ENCODE measurements at places on chromosomes 7 and 10.

GRCh38 chr7:156305351-156305750 lies 335.2 kb upstream of the RNF32 start:
- DNase-seq: no peak

GRCh38 chr10:110651044-110651958 lies 7.2 kb downstream of the RBM20 start:
- DNase-seq: no peak

DNA sequence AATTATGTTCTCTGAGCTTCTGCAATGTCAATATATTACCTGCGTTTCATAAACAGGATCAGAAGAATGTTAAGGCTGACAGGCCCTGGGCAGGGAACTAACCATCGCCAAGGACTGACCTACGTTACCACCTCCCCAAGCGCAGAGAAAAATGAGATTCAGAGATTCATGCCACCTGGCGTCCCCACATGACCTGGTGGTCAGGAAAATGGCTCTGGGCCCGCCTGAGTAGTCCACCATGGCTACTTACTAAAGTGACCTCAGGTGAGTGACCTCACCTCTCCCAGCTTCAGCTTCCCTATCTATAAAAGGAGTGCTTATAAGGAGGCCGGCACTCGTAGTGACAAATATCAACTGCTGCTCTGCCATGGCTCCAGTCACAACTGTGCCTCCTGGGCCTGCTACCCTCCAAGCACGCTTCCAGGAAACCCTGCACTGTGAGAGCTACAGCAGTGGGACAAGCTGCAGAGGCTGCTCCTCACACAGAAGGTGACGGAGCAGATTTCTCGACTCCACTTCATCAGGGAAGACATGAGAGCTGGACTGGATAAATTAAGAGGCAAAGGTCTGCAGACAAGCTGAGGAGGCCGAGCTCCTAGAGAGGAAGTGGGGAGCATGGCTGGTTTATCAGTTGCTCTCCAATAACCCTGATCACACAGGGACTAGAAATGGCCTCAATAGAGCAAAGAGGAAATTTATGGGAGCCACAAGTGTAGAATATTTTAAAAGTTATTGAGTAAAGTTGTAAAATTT lies 103.0 kb downstream of the RNF216 start:
- DNase-seq: no peak

DNA sequence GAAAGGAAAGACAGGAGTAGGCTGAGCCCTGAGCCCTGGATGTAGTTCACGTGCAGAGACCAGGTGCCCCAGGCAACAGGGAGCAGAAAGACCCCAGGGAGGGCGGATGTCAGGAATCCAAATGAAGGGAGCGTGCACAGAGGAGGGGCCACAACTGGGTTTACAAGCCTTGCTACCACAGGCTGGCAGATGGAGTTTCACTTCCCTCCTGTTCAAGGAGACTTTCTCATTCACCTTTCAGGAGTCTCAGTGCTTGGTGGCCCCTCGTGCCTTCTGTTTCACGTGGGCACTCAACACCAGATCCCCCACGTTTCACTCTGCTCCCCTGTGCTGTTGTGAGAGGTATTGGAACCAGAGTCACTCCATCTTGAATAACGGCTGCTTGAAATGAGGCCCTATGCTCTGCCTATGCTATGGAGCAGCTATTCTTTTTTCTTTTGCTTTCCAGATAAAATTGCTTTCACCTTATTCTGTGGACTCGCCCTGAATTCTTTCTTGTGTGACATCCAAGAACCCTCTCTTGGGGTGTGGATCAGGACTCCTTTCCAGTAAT lies 601.4 kb upstream of the IGFBP3 start:
- DNase-seq: no peak

DNA sequence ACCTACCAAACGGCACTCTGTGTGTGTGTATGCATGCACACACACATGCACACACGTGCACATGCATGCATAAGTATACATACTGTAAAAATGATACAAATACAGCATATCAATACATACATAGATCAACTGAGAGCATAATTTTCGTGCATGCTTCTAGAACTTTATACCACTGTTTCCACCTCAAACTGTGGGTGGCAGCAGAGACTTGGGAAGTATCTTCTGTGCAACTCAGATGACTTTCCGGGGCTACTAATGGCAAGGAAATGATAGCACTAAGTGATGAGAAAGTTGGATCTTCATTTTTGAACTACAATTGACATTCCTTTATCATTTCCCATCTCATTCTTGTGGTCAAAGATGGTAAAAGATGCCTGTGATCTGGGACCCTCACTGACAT lies 570.7 kb downstream of the REEP3 start:
- DNase-seq: no peak

- no peak for DNase-seq
Measured at GRCh38 chr7:41811941-41812340, 109.1 kb upstream of the INHBA start.

GRCh38 chr10:112896273-112896672 lies 53.8 kb upstream of the TCF7L2 start:
- no peak for DNase-seq

- no peak for DNase-seq
Measured at GRCh38 chr7:117755136-117755535, 118.1 kb downstream of the CTTNBP2 start.

DNA sequence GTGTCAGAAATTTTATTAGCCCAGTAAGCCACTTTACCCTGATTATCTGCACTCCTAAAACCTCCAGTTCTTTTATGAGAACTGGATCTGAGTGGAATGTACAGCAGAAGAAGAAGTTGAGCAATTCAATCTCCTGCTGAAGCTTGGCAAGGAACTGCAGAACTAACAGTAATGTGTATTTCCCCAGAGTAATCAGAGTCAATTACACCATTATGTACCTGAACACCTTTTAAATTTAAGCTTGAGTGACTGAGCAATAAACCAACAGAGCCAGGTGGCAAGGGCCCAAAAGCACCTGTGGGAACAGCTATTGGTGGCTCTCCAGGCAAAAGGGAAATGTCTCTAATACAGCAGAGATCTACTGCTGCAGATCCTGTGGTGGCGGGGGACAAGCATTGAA lies 40.1 kb upstream of the AKR1C2 start:
- no peak for DNase-seq

- peak; percentile 69 for DNase-seq
Measured at GRCh38 chr10:87093632-87094372, 841 bp downstream of the GLUD1 start.

DNA sequence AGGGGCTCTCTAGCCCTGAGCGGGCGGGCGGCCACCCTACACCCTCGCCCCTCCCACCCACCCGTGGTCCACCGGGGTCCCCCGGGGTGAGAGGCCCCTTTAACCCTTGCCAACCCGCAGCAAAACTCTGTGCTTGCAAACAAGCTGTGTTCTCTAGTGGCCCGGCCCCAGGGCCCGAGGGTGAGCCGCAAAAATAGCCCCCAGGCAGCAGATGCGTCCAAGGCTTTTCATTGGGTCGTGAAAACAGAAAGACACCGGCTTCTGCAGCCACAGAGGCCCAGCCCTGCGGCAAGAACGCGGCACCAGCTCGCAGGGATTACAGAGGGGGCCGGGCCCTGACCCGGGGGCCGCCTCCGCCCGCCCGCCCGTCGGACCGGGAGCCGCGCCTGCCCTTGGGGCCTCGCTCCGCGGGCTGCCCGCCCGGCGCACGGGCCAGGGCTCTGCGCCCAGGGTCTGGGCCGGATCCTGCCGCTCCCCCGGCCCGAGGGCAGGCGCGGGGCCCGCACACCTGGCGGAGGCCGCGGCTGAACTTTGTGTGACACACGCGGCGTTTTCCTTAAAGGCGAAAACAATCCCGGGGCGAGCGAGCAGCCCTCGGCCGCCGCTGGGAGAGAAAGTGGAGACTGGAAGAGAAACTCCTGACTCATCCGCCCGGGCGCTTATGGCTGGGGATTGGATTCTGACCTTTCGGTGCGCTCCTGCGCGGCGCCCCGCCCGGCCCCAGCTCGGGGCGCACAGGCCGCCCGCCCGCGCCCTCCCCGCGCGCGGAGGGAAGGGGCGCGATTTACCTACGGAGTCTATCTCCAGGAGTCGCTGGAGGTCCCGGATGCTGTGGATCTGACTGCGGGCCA lies 2.8 kb downstream of the PDGFA start:
- peak; percentile 24 for DNase-seq
